ENCODE measurements at places on chromosomes 2 and 18.

DNA sequence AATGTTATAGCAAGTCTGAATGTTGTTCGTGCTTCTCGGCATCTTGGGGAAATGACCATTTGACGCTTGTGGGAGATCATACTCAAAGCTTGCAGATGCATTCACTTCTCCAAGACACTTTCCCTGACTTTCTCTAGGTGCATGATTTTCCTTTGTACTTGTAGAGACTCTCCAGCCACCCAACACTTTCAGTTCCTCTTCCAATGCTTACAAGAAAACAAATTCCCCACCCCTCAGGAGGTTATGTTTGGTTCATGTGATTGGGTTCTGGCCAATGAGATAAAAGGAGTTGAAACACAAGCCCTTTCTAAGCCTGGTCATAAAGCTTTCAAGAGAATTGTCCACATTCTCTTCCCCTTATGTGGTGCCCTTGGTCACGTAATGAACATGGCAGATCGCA, 156.3 kb downstream of the EPHA4 start:
- DNase-seq = no peak

GRCh38 chr2:228329282-228329681, 147.8 kb upstream of the SPHKAP start:
- DNase-seq = no peak

DNA sequence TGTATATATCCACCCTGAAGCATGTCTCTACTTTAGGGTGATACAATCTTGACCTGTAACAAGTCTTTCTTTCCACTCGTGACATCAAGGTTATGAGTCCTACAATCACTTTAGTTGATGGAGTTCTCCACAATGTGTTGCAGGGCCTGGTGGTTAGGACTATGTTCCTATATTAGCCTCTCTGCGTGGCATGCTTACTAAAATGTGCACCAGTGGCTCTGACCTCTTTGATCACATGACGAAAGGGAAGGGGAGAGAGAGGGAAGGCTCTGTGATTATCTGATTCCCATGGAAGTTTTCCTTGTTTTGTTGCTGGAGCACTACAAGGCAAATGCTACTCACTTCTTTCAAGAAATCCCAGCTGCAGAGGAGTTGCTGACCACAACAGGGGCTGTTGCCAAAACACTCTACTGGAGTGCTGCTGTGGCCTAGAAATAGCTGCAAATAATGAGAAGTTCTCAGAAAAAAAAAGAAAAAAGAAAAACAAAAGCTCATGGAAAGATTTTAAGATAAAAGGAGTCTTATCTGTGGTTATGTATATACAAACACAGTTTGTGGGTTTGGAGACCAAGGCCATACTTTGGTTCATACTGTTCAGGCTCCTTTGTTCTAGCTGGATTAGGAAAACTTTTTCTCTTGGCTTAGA, 272.8 kb upstream of the MMADHC start:
- DNase-seq = no peak

GRCh38 chr2:64796926-64797325, 143.2 kb upstream of the SERTAD2 start:
- no peak for DNase-seq

GRCh38 chr2:128091726-128092080, 703 bp downstream of the UGGT1 start:
- DNase-seq = peak; percentile 7

DNA sequence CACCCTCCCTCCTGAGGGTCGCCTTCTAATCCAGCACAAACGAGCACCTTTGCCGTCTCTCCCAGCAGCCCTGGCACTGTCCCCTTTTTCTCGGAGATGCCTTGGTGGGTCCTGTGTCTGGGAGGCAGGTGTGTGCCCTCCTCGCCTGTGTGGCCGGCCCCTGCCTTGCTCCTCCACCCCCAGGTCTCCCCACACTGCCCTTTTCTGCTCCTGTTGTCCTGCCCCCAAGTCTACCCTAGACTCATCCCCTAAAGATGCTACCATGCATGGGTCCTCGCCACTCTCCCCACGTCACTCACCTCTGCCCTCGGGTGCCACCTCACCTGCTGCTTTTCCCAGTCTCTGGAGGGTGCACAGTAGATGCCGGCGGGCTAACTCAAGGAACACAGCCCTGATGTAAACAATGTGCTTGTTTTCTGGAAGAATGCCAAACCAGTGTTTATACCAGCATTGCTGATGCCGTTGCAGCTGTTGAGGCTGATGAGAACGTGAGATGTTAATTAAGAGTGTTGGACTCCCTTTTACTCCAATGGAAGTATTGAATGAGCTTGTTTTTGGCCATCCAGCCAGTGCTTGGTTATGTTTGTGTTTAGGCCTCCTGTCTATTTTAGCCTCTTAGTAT, 223.1 kb downstream of the AGAP1 start:
- DNase-seq = no peak

DNA sequence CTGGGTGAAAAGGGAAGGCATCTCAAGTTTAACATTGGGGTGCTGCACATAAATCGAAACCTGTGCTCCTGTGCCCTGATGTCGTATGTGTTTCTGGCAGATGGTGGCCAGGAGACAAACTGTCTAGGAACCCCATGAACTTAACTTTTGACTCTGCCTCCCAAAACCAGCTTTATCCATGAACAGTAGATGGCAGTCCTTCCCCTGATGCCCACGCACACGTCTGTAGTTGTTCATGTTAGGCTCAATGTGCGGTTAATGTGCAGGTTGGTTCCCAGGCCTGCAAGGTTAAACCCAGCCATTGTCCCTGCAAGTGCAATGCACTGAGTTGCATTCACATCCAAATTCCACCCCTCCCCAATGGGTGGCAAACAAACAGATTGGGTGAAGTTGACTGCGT, 44.1 kb upstream of the SIX3 start:
- DNase-seq = no peak

DNA sequence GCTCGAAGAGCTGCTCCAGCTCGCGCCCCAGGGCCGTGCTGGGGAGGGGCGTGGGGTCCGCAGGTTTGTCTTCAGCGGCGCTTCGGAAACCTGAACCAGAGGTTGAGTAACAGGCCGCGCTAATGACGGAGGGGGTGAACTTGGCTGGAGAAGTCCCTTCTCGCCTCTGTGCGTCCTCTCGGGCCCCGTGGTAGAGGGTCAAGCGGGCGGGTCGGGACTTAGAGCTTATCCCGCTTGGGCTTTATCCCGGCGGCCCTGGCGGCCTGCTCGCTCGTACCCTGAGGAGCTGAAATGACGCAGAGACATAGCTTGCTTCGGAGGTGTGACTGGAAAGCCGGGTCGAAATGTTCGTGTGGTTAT, 479 bp downstream of the RNMT start:
- peak; percentile 37 for DNase-seq

DNA sequence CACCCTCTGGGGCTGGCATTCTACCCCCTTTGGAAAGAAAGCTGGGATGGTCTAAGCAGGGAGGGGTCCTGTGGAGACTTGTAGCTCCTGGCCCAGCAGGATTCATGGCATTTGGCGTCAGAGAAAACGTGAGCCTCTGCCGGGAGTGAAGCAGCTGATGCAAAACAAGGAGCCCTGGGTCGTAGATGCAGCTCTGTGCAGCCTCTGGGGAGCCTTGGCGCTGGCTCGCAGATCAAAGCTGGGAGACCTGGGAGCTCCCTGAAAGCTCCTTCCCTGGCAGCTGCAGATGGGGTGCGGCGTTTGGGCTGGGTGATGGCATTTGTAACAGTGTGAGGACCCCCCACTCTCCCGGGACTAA, 148.3 kb downstream of the KLHL29 start:
- DNase-seq = no peak

- no peak for DNase-seq
Measured at GRCh38 chr2:105262651-105263091, 21.1 kb downstream of the GPR45 start.

DNA sequence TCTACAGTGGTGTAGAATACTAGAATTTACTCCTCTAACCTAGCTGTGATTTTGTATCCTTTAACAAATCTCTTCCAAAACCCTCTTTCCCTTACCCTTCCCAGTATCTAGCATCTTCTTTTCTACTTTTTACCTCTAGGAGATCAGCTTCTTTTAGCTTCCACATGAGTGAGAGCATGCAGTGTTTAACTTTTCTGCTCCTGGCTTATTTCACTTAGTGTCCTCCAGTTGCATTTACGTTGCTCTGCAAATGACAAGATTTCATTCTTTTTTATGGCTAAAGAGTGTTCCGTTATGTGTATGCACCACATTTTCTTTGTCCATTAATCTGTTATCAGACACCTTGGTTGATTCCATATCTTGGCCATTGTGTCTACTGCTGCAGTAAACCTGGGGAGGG, 228.5 kb downstream of the PRKCE start:
- no peak for DNase-seq

DNA sequence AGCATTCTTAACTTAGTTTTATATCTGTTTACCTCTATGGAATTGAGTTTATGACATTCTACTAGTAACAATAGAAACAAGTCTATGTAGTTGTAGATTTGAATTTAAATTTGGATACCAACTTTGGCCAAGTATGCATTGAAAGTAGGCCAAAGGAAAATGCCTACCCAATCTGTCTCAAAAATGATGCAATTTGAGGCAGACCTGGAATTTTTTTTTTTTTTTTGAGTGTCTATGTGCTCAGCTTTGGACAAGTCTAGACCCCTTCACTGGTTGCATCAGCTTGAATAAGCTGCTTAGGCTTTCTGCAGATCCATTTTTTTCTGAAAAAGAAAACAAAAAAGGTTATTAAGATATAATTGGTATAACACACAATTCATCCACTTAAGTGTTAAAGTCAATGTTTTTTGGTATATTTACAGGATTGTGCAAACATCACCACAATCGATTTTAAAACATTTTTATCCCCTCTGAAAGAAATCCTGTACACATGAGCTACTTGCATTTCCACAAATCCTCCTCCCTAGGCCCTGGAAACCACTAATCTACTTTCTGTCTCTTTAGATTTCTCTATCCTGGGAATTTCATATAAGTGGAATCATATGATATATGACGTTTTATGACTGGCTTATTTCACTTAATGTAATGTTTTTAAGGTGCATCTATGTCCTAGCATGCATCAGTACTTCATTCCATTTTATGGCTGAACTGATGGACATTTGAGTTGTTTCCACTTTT, 185.1 kb upstream of the CCDC68 start:
- no peak for DNase-seq

Measured in activated naive CD8-positive, alpha-beta T cell treated with anti-CD3 and anti-CD28 coated beads for 36 hours (primary cell).